NCI-H2171 (cell line): ENCODE measurements at places on chromosomes 4 and X.

DNA sequence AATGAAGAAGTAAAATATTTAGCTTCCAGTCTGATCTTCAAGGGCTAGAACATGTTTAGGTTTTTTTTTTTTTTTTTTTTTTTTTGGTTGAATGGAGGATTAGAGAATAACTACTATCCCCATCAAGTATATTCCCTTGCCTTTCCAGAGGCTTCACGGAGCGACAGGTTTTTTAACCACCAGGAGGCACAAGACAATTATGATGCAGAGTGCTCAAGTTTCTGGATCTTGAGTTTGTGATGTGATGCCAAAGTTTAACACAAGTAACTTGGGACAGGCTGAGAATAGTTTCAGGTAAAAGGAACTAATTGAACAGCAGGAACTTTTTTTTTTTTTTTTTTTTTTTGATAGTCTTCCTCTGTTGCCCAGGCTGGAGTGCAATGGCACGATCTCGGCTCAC lies 30.3 kb downstream of the CCNI start:
- no peak for DNase-seq

GRCh38 chr4:93403571-93403970 lies 425.0 kb upstream of the ATOH1 start:
- DNase-seq: no peak

DNA sequence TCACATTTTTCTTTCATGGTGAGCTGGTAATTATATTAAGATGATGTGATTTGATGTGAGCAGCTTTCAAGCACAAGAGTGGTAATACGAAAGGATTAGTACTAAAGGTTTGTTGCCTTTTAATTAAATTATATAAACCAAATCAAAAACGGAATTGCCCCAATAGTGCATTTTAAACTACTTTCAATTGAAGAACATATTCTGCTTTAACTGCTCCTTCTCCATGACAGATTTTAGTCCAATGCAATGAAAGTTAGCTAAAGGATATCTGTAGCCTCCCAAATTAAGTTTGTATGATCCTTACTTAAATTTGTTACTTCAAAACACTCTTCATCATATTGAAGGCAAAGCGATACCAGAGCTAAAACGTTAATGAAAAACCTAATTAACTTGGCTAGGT lies 447.1 kb upstream of the AMOT start:
- no peak for DNase-seq

GRCh38 chr4:40305328-40306170 lies 29.6 kb upstream of the CHRNA9 start:
- no peak for DNase-seq

DNA sequence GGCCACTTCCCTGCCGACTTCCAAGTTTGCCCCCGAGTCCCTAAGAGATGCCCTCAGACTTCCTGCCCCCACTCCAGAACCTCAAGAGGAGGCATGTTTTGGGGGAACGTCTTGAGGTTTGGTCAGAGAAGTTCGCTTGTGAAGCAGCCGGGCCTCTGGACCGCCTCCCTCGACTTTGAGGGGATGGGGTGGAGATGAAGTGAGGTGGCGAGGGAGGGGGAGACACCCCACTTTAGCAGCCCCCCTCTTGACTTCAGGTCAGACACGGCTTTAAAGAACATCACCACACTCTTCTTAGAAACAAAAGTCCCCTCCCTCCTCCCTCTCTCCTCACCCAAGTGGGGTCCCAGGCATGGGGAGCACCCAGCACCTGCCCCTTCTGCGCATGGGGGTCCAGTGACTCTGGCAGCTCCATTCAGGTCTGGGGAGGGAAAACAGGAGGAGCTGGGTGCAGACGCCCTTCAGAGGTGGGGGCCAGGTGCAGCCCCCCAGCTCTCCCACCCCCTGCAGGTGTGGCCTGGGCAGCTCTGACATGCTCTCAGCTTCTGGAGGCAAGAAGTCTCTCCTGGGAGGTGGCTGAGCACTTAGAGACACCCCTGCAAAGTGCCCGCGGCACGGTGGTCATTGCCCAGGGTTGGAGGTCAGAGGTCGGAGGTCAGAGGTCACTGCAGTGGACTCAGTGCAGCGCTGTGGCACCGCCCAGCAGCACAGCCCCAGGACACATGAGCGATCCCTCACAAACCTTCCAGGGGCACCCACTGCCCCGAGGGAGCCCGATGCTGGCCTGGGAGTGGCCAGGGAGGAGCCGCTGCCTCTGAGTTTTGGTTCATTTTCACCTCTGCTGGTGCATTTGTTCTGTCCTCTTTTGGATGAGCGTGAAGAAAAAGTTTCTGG lies 108.8 kb downstream of the CPZ start:
- DNase-seq: no peak

GRCh38 chr4:128060121-128060698 lies 902 bp upstream of the LARP1B start:
- no peak for DNase-seq

GRCh38 chr4:56208103-56208502 lies 179.2 kb downstream of the AASDH start:
- no peak for DNase-seq

GRCh38 chr4:123972031-123972430 lies 575.4 kb downstream of the SPRY1 start:
- no peak for DNase-seq

DNA sequence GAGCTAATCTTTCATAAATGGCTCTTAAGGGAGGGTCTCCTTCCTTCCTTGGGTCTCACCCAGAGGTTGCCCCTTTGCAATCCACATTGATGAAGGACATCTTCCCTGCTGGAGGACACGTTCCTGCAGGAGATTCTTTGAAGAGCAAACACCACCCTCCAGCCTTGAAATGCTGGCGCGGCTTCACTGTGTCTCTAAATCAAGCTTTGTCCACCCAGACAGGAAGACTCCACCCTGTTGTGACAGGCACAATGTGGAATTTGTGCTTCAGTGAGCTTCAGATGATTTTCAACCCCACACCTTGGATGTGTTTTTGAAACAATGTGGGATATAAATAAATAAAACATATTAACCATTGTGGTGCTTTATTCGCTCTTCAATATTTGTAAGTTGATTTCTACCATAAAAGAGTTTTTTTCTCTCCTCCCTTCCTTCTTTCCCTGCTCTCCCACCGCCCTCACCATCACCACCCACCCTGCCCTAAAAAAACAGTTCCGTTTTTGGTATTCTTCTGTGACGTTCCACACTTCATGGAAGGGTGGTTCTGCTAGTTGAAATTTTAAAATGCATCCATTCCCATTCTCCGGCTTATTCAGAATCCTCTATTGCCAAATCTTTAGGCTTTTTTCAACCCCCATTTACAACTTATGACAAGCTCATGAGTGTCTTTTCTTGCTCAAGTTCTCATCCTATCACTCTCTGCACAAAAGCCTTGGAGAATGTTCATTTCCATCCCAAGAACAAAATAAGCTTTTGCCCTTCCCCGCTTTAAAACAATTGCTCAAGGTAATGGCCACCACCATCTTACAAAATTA lies 264.3 kb downstream of the RAPGEF2 start:
- DNase-seq: no peak

DNA sequence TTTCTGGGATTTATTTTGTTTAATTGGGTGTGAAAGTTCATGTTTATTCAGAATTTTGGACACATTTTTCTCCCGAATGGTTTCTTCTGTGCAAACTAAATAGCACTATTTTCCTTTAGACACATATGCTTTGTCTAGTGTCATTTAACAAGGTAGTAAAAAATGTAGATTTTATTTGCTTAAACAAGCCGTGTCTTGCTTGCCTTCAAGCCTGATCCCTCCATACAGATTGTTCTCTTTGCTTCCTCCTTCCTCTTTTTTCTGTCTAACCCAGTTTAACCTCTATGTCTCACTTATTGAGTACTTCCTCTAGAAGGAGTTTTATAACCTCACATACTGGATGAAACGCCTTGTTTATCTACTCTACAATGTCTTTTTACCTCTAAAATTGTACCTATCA lies 211.8 kb downstream of the NPFFR2 start:
- DNase-seq: no peak

GRCh38 chrX:128769495-128769894 lies 717.3 kb upstream of the ACTRT1 start:
- no peak for DNase-seq
